Stimulated activated naive CD8-positive, alpha-beta T cell treated with anti-CD3 and anti-CD28 coated beads, Interleukin-15, Interleukin-2, amounts not matched to agents 100 U/mL and 50 U/mL, for 24 hours (primary cell): ENCODE measurements at places on chromosomes 2 and 18.

GRCh38 chr2:136024616-136025015 is 39.2 kb upstream of the DARS1 start:
- DNase-seq: no peak

DNA sequence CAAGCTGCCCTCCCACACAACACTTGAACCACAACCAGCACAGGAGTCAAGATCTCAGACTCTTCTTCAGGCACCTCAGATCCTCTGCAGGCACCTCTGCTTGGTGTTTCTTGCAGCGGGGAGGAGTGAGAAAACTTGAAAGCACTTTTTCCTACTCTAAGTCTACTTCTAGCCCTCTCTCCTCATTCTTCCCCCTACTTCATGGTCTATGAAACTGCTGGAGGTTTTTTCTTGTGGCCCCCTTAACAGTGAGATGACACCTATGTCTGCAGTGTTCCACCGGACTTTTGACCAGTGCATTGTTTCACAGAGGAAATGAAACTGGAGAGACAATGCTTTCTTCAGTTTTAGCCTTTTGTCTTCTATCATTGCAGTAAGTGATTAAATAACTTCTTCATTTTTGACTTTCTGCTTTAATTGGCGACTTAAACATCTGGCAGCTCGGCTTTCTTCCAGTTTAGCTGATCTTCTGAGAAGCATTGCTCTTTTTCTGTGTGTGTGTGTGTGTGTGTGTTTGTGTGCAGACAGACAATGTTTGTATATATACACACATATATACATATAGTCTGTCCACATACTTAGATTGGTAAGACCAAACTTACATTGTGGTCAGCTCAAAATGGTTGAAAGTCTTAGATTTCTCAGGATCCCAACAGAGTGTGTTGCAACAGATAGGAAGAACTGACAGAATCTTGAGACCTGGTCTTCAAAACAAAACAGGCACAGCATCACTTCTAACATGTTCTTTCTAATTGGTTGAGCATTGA is 1474.0 kb upstream of the TMEFF2 start:
- no peak for DNase-seq

GRCh38 chr18:8800445-8800844 is 95.1 kb downstream of the MTCL1 start:
- DNase-seq: no peak

GRCh38 chr2:186903216-186903615 is 54.2 kb upstream of the ZSWIM2 start:
- no peak for DNase-seq

- no peak for DNase-seq
These were observed 33.6 kb downstream of the PTPRM start for GRCh38 chr18:7600528-7601245.

- no peak for DNase-seq
These were observed 97.2 kb downstream of the GAREM1 start for GRCh38 chr18:32373505-32373904.
